ENCODE measurements at places on chromosomes 12 and 14. TPM values are rescaled to one million over a fixed set of nuclear protein-coding genes. Genes with fewer than 3 reads are reported as not detected.

- no peak for DNase-seq
Measured at GRCh38 chr12:1650260-1650977, 21.4 kb downstream of the WNT5B start.

DNA sequence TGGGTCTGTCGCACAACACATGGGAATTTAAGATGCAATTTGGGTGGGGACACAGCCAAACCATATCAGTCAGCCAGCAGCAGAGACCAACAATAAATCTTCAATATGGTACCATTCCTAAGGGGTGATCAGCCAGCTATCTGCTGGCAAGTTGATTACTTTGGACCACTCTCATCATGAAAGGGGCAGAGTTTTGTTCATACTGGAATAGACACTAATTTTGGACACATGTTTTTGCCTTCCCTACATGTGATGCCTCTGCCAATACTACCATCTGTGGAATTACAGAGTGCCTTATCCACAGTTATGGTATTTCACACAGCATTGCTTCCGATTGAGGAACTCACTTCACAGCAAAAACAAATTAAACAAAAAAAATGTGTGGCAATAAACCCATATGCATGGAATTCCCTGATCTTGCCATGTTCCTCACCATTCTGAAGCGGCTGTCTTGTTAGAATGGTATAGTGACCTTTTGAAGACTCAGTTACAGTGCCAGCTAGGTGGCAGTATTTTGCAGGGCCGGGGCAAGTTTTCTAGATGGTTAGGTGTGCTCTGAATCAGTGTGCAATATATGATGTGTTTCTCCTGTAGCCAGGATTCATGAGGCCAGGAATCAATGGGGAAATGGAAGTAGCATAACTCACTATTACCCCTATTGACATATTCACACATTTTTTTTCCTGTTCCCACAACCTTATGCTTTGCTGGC lies 179.0 kb upstream of the IGF1 start:
- DNase-seq: peak; percentile 43

Gene ASCL1
- 0.29 TPM for total RNA-seq

Gene FSCB
- not detected for total RNA-seq

Gene PLEKHH1
- total RNA-seq: 156 TPM

DNA sequence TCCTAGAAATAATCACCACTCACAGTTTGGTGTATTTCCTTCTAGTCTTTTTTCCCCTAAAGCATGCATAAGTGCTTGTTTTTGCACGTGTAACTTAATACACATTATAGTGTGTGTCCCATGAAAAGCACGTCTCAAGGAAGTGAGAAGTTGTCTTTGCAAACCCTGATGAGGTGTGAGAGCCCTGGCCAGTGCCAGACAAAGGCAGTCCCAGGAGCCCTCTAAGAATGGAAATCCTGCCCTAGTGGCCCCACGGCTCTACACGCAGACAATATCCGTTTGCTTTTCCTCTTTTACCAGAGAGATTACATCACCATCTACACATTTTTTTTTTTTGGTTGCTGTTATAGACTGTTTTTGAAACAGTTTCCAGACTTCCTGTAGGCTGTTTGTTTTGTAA lies 85.5 kb upstream of the FZD10 start:
- no peak for DNase-seq

DNA sequence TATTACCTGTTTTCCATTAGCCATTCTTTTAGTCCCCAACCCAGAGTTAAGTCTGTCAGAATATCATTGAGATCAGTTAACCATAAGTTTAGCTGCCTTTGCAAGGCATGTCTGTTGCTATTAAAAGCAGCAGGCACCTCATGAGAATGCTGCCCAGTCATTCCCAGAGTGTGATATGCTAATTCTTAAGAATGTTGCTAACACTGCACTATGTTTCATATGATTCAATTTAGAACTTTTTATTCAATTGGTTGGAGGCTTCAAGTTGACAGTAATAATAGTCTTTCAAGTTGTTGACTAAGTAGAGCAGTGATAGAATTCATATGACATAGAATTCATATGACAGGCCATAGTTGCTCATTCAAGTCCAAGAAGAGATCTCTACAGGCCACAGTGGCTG lies 292.3 kb downstream of the FUT8 start:
- no peak for DNase-seq

Gene GPR137C
- 0.40 TPM for total RNA-seq

DNA sequence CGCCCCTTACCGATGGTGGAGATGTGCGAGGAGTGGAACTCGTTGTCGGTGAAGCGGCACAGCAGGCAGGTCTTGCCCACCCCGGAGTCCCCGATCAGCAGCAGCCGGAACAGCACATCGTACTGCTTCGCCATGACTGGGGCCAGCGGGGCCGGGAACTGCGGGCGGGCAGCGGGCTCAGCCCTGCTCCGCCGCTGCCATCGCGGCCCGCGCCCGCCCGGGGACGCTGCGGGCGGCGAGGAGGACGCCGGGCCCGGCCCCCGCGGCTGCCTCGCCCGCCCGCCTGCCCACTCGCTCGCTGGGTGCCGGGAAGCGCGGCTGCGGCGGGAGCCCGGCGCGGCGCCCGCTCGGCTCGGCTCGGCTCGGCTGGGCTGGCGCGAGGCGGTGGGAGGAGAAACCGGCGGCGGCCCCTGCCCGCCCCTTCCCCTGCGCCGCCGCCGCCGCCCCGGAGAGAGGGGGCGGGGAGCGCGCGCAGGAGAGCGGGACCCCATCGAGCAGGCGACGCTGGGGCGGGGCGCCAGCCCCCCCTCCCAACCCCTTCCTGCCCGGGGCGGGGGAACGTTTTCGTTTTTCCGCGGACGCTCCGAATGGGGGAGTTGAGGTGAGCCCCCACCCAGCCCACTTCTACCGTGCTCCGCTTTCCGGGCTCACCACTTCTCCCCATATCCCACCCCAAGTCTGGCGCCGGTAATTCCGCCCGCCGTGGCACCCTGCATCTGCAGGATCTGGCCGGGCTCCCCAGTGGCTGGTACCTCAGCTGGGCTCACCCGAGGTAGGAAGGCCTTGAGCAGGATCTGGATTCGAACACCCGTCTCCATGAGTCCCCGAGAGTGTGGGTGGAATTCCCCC lies at the start of gene RAB15:
Gene RAB15, minus strand, starts transcription at position 394 of the 849 bp plus-strand sequence. Its CDS starts 260 bp downstream, at position 134.
- DNase-seq: no peak

GRCh38 chr14:33696165-33696564 lies 254.7 kb downstream of the EGLN3 start:
- DNase-seq: no peak

DNA sequence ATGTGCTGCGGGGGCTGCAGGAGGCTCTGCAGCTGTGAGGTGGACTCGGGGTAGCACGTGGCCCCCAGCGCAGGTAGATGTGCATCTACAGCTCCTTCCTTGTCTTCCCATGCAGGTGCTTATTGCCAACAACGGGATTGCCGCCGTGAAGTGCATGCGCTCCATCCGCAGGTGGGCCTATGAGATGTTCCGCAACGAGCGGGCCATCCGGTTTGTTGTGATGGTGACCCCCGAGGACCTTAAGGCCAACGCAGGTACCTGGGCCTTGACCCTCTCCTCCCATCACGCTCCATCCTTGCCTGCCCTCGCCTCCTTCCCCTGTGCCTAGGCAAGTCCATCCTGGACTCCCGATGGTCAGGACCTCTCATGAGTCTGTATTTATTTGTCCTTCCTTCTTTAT lies 51.4 kb downstream of the ACACB start:
- no peak for DNase-seq

DNA sequence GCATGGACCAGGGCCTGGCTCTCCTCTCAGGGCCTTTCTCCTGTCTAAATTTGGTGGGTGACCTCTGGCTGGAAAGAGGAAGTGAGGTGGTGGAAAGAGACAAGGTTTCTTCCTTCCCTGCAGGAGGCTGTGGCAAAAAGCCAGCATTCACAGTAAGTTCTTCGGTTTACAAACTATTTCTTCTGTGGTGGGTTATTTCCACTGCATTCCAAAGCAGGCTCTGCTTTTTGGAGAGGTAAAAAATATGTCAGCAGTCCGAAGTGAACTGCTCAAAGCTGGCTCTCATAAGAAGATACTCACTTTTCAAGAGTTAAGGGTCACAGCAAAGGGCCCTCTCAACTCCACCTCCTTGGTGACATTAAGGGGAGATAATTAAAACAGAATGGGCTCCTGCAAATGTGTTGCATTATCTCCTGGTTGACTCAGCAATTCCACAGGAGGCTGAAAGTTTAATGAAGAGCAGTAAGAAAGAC lies 48.9 kb upstream of the POC1B start:
- DNase-seq: no peak

DNA sequence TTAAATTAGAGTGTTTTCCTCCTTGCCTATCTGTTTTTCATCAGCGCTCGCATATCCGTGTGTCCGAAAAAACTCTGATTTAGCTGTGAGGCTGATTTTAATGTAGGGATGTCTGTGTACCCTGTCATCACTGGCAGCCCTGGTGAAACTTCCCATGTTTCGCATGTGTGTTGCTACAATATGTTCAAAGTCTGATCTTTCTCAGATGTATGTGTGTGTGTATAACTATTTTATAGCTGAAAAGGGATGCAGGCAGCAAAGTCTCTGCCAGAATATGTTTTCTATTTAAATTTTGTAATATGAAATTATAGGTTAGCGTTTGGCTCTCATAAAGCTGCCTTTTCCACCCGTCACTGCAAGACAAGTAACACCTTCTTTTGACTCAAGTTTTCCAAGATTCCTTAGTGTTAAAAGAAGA lies 154.8 kb downstream of the TMTC2 start:
- DNase-seq: no peak
